Spleen (tissue), 13 donors: ENCODE measurements at places on chromosomes 4 and X.

GRCh38 chrX:71195964-71196649 is 26.9 kb upstream of the GJB1 start:
- DNase-seq, result no peak

DNA sequence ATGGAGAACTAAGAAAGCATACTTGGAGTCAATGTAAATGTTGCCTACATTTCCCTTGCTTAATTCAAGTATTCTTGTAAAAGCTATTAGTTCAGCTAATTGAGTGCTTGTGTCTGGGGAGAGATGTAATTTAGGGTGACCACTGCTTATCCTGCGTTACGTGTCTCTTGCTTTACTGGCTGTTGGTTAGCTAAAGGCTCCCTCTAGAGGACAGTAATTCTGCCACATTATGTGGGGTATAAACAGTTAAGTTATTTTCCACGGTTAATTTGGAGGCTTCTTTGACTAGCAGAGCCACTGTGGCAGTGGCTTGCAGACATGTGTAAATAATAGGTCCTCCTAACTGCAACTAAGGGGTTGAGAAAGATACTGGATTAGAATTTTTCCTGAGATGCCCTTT is 25.3 kb upstream of the NAF1 start:
- DNase-seq, result no peak

- DNase-seq, result no peak
Measured at GRCh38 chr4:115325836-115326235, 212.4 kb upstream of the NDST4 start.

- DNase-seq, result no peak
Measured at GRCh38 chr4:103451341-103451740, 253.2 kb upstream of the CENPE start.

DNA sequence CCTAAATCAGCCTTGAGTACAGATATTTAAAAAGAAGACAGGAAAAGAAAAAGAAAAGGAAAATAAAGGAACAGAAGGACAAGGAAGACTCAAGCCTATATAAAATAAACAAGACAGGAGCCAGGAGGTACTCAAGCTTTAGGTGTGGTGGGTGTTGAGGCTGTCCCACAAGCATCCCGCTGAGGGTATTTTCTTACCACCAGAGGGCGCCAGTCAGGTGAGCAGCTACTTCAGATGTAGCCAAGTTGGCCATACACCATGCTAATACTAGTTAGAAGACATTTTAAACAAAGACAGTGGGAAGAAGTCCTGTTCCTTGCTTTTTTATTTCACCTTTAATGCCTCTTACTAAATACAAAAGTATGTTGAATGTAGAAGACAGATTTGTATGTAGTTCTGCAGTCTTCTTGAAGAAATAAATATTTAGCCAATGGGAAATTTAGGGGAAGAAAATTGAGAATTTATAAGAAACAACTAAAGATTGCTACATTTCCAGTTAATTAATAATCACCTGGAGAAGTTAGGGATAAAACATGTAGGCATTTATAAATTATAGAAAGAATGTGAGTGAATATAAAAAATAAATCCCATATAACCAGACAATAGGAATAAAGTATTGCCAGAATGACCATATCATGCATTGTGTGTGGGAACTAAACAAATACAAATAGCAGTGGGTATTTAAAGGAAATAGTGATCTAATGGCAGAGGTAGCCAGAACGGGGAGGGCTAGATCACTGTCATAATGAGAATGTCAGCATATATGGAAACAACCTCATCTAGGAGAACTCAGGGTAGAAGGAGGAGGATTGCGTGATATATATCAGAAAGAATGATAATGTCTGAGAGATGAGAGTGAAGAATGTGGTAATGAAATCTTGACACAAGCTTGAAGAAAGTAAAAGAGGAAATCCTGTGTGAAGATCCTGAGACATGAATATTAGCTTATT is 71.0 kb downstream of the MTHFD2L start:
- DNase-seq, result peak; percentile 88
